T-cell (primary cell): ENCODE measurements at places on chromosomes 6 and 20. TPM values are rescaled to one million over a fixed set of nuclear protein-coding genes. Genes with fewer than 3 reads are reported as not detected.

Gene TUBB1
- total RNA-seq, result not detected

Gene COL12A1
- total RNA-seq, result 0.95 TPM

Gene BFSP1
- 0.53 TPM for total RNA-seq

Gene C6orf15
- total RNA-seq, result not detected

Gene ANKEF1
- 4.1 TPM for total RNA-seq

Gene C6orf141
- not detected for total RNA-seq

Gene NMBR
- not detected for total RNA-seq

Gene SLC22A2
- total RNA-seq, result not detected

Gene SLC35B2
- total RNA-seq, result 14.6 TPM

Gene OPN5
- not detected for total RNA-seq

Gene ZBTB12
- total RNA-seq, result 1.5 TPM

Gene FAM83D
- total RNA-seq, result 4.0 TPM

Gene ADGRF4
- not detected for total RNA-seq

Gene CFB
- total RNA-seq, result 1.3 TPM

Gene STMND1
- not detected for total RNA-seq

Gene ASIP
- total RNA-seq, result not detected

Gene MATN4
- total RNA-seq, result not detected

Gene GATA5
- not detected for total RNA-seq

Gene HDAC2
- 44.7 TPM for total RNA-seq

Gene MOXD1
- 0.13 TPM for total RNA-seq

Gene RAET1L
- total RNA-seq, result not detected

Gene ZC2HC1B
- total RNA-seq, result not detected

Gene SNRPB
- 139 TPM for total RNA-seq

Gene IMPG1
- total RNA-seq, result not detected

Gene TNXB
- 16.1 TPM for total RNA-seq

Gene LZTS3
- total RNA-seq, result 19.6 TPM

Gene PPIL6
- 0.35 TPM for total RNA-seq

Gene SYTL3
- 14.4 TPM for total RNA-seq

Gene PLN
- total RNA-seq, result 0.23 TPM

Gene HSPA12B
- total RNA-seq, result not detected

Gene SLA2
- total RNA-seq, result 26.2 TPM

Gene GPR6
- total RNA-seq, result not detected

Gene TMEM170B
- 1.9 TPM for total RNA-seq

Gene CST2
- total RNA-seq, result not detected

Gene MCHR2
- not detected for total RNA-seq

Gene ATXN1
- 77.5 TPM for total RNA-seq

Gene EBF4
- total RNA-seq, result 7.7 TPM

Gene C20orf202
- not detected for total RNA-seq

Gene CST5
- not detected for total RNA-seq

Gene CLPSL1
- total RNA-seq, result not detected

Gene GGTLC1
- not detected for total RNA-seq

Gene TP53TG5
- total RNA-seq, result 0.23 TPM

Gene PDYN
- total RNA-seq, result not detected
